ENCODE measurements at places on chromosomes 3 and 15.

GRCh38 chr3:36408146-36408545, 27.8 kb downstream of the STAC start:
- no peak for DNase-seq

- no peak for DNase-seq
Measured at GRCh38 chr3:94647131-94647530, 584.3 kb downstream of the NSUN3 start.

DNA sequence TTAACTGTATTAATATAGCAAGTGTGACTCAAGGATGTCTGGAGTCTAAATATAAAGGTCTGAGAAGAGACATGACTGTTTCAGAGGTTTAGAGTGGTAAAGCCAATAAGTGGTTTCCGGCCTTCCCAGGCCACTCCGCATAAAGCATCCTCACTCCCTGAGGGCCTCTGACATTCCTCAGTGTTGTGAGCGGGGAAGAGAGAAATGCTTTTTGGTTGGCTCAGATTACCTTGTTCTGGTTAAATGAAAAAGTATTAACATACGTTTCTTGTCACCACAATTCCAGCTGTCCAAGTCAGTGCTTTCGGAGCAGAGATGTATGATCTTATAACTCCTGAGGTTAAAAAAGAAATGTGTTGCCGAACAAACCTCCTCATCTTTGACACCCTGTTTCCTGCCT, 103.8 kb downstream of the RBMS3 start:
- no peak for DNase-seq

GRCh38 chr15:94075349-94075748, 156.0 kb upstream of the MCTP2 start:
- no peak for DNase-seq
